ENCODE measurements at places on chromosomes 5 and 9.

DNA sequence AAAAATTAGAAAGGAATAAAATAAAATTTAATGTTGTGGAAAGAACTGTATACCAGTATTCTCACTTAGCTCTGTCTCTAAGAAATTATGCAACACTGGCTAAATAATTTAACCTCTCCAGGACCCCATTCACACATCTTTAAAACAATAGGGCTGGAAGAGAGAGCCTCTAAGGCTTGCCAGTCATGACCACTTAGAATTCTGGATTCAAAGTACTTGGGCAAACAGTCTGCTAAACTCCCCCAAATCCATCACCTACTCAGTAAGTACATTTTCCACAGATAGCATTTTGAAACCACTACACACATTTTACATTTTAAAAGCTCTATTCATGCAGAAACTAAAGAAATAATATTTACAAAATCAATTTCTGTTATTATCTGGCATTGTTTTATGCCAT, 291.7 kb downstream of the TMEM167A start:
- no peak for DNase-seq

DNA sequence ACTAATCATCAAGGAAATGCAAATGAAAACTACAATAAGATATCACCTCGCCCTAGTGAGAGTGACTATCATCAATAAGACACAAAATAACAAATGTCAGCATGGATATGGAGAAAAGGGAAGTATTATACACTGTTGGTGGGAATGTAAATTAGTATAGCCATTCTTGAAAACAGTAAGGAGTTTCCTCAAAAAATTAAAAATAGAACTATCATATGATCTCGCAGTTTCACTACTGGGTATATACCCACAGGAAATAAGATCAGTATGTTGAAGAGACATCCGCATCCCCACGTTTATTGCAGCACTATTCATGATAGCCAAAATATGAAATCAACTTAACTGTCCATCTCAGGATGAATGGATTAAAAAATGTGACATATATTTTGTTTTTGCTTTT, 31.6 kb upstream of the STK32A start:
- no peak for DNase-seq

DNA sequence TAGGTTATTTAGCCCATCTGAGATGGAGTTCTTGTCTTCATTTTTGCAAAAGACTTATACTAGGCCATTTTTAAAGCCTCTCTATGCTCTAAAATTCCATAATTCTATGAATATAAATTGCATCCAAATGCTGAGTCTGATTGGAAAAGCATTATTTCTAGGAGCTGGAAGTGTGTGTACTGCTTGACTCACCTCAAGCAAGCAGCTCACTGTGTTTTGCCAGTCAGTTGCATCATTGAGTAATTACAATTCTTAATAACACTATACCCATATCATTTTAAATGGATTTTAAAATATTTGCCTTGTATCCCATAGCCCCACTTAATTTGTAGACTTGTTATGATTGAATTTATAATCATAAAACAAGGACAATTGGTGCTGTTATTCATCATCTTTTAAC, 161.0 kb downstream of the PAM start:
- peak; percentile 58 for DNase-seq

- DNase-seq, result no peak
Observed at GRCh38 chr9:10571699-10572098, 41.1 kb downstream of the PTPRD start.
